ENCODE measurements at places on chromosomes 3 and 15. TPM values are rescaled to one million over a fixed set of nuclear protein-coding genes. Genes with fewer than 3 reads are reported as not detected.

- no peak for DNase-seq
Observed at GRCh38 chr15:71055461-71055860, 59.8 kb upstream of the THSD4 start.

GRCh38 chr3:116040152-116040551, 405.1 kb downstream of the LSAMP start:
- DNase-seq = no peak

- no peak for DNase-seq
Observed at GRCh38 chr15:66101715-66102395, 151.7 kb downstream of the MEGF11 start.

GRCh38 chr3:156553705-156554356, 1.1 kb downstream of the SSR3 start:
- DNase-seq = peak; percentile 29

- no peak for DNase-seq
Observed at GRCh38 chr3:45488591-45488990, 100.2 kb downstream of the LARS2 start.

Gene REC114
- not detected for polyA plus RNA-seq

DNA sequence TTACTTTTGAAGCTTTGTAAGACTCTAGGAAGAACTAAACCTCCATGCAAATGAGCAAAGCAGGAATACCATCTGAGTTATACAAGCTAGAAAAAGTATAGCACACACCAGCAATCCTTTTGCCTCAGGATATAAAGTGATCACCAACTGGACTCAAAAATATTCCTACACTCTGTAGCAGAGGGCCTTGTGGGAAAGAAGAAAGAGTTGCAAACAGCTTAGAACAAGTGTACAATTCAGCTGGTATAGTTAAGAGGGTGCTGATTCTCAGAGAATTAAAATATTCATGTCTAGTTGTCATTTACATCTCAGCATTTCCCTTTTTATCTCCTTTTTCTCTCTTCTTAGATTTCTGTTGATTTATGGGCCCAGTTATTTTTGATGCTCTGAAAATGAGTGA, 248.4 kb downstream of the GAP43 start:
- no peak for DNase-seq

Gene FOXL2NB
- not detected for polyA plus RNA-seq

GRCh38 chr15:47870956-47871625, 153.8 kb downstream of the SEMA6D start:
- no peak for DNase-seq

GRCh38 chr15:82663186-82663600, 16.0 kb upstream of the CPEB1 start:
- peak; percentile 51 for DNase-seq

- DNase-seq = no peak
Observed at GRCh38 chr15:57948351-57949289, 116.9 kb downstream of the ALDH1A2 start.

DNA sequence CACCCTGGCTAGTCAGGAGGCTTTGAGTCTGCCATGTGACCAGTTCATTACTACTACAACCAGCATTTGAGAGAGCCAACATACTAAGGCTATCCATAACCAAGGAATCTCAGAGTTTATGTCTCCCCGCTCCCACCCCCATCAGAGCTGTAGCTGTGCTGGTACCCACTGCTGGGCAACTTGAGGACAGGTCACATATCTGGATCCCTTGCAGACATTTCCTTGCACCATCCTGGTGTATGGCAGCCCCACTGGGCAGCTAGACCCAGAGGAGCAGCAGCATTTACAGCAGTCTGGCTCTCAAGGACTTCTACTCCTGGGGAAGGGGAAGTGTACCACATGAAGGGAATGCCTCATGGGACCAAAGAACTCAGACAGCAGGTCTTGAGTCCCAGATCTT, 160.8 kb upstream of the ST8SIA2 start:
- DNase-seq = no peak

- no peak for DNase-seq
Observed at GRCh38 chr3:20023623-20024405, 11.8 kb upstream of the PP2D1 start.

- no peak for DNase-seq
Observed at GRCh38 chr3:53200501-53201498, 39.8 kb downstream of the PRKCD start.

- no peak for DNase-seq
Observed at GRCh38 chr3:174873832-174874657, 14.9 kb downstream of the NAALADL2 start.

Gene SLC9A9
- polyA plus RNA-seq = 16.4 TPM

DNA sequence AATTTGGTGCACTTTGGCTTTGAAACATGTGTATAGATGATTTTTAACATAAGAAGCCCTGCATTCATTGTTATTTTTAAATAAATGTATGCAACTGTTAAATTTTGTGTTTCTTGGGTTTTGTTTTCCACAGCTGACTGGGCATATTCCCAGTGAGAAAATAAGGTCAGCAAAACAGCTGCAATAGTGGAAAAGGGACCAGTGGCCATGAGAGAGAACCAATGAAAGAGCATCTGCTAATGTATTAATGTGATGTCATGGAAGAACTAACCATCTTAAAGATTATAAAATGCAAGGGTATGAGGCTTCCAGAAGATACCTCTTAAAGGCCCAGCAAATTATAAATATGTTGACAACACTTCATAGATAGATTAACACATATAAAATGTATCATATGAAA, 31.0 kb upstream of the KBTBD12 start:
- DNase-seq = peak; percentile 72

GRCh38 chr15:69593981-69594966, 141.7 kb downstream of the RPLP1 start:
- peak; percentile 66 for DNase-seq

GRCh38 chr3:17013571-17013970, 128.8 kb downstream of the PLCL2 start:
- DNase-seq = no peak

DNA sequence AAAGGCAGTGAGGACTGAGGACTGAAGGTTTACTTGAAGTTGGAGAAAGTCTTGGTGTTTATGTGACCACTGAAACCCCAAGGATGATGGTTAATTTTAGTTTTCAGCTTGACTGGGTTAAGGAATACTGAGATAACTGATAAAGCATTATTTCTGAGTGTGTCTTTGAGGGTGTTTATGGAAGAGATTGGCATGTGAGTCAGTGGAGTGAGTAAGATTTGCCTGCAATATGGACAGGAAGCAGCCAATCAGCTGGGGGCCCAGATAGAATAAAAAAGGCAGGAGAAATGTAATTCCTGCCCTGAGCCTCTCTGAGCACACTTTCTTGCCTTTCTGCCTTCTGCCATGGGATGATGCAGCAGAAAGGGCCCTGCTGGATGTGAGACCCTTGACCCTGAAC, 92.4 kb downstream of the KBTBD8 start:
- DNase-seq = no peak

DNA sequence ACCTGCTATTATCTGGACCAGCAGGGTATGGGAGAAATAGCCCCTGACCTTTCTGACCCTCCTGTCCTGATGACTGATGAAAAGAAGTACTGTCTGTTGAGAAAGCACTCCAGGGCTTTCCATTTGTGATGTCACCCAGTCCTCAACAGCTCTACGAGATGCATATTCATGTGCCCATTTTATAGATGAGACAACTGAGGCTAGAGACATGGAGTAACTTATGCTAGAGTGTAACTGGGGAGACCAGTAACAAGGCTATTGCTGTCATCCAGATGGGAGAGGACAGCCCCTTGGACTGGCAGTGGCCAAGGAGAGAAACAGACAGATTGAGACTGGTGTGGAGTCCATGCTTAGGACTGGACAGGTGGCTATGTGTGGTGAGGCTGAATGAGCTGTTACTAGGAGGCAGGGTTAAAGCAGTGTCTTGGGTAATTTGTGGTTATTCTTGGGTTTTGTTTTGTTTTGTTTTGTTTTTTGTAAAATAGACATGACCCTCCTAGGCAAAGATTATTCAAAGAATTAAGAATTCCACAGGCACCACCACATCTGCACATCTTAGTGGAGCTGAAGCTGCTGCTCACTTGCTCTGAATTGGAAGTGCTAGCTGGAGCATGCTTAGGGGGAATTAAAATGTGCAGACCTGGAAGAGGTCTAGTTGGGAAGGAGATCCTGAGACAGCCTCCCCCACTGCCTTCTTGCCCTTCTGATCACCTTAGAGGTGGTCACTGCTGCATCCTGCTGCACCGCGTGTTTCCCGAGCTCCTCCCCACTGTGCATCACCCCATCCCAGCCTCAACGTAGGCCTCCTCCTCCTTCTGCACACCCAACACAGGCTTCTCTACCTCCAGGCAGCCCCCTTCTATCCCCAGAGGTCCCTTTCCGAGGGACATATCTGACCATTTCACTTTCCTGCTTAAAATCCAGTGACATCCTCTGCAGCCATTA, 8.4 kb downstream of the HRH1 start:
- no peak for DNase-seq

DNA sequence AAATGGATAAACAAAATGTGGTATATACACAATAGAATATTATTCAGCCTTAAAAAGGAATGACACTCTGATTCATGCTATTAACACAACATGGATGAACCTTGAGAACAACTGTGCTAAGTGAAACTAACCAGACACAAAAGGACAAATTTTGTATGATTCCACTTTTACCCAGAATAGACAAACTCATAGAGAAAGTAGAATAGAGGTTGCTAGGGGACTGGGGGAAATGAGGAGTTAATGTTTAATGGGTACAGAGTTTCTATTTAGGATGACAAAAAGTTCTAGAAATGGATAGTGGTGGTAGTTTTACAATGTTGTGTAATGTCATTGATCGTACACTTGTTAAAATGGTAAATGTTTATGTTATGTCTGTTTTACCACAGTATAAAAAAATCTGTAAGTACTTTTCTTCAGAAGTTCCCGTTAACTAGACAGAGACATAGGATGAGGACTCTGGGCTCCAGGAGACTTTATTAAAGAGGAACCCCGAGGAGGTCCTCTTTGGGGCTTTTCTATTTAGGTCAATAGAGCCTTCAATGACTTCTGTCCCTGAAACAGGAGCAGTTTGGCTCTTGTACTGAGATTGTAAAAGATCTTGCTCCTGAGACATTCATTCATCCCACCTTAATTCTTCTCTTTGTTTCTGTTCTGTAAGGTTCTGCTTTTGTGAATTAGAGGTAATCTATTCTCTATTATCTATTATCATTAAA, 24.5 kb downstream of the ABHD6 start:
- DNase-seq = no peak

DNA sequence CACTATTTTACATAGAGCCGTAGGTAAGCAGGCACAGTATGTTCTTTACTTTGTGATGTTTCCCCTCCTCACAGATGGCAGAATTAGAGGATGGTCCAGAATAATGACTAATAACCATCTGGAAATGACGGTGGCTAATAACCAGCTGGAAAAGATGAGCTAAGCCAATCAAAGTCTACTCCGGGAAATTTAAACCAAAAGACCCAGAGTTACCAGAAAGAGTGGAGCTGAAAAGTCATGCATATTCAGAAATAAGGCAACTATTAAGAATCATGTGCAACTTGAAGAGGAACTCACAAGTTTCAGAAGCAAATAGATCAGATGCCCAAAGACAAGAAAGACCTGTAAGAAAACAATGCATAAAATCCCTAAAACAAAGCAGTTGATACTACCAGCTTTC, 33.6 kb downstream of the DMXL2 start:
- no peak for DNase-seq

Gene RGMA
- polyA plus RNA-seq = not detected

DNA sequence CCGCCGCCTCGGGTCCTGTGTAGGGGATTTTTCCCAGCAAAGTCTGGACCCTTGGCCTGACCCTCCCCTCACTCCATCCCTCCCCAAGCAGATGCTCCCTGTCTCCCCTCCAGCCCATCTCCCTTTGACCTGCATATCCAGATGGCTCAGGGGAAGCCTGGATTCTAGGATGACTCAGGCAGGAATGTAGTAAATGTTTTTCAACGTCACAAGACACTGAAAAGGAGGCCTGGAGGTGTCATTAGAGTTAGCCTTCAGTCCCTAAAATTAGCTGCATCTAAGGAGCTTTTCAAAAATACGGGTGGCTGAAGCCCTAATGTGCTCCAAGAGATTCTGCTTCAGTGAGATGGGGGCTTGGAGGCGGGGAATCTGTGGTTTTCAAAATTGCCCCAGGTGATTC, 7.2 kb downstream of the ACAN start:
- no peak for DNase-seq

DNA sequence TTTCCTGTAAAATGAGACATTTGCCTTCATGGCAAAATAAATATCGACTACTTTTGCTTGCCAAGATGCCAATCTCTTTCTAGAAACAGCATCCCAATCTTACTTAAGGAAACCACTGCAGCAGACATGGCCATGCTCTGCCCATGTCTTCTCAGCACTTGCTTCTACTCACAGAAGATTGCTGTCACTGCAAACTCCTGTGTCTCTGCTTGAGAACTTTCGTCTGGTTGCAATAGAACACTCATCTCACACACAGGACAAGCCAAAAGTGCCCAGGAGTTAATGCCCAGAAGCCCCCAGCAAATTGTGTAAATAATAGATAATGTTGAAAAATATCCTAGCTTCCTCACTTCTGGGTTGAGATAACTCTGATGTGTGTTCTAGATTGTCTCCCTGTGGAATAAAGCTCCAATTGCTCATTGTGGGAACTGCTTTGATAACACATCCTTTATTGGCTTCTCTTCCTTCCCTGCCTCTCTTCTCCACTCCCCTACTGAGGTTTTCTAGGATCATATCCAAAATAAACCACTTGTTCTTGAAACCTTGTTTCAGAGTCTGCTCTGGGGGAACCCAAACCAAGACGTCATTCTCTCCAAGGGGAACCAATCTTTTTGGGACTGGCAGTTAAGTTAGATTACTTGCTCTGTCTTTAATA, 156.3 kb upstream of the STRIT1 start:
- no peak for DNase-seq

- DNase-seq = no peak
Observed at GRCh38 chr3:187720337-187720670, 17.9 kb upstream of the RTP2 start.

GRCh38 chr3:194468086-194468485, 18.7 kb downstream of the ATP13A3 start:
- no peak for DNase-seq

Gene DUOXA1
- polyA plus RNA-seq = 15.9 TPM
